ENCODE measurements at places on chromosomes 12 and 14.

GRCh38 chr12:32455607-32456071 is 56.3 kb downstream of the FGD4 start:
- no peak for DNase-seq

- no peak for DNase-seq
Measured at GRCh38 chr12:69211160-69211559, 28.2 kb upstream of the CPSF6 start.

DNA sequence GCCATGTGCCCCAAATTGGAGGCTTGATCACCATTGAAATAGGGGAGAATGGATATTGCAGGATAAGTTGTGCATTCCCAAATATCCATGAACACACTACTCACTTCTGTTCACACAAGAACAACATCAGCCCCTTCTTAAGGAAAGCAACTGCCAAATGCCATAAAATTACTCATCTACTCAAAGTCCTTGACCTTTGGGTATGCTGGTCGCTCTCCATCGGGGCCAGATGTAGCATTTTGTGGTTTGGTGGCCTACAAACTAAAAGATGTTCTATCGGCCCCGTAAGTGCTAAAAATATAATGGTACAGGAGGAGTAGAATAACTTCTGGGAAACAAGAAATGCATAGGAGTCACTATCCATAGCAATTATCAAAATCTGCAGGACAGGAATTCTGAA is 362.6 kb downstream of the AEBP2 start:
- no peak for DNase-seq

GRCh38 chr14:68819260-68819691 is 26.4 kb upstream of the ZFP36L1 start:
- peak; percentile 59 for DNase-seq

DNA sequence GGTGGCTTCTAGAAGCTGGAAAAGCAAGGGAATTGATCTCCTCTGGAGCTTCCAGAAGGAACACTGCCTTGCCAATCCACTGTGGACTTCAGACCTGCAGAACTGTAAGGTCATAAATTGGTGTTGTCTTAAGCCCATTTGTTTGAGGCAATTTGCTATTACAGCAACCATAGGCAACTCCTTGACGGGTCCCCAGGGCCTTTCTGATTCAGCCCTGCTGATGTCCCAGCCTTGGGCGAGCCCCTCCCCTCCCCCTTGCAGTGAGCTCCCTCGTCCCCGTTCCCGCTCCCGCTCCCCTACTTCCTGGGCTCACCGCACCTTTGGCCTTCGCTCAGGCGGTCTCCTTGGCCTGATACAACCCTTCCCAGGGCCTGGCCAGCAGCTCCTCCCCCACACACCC is 18.9 kb upstream of the DIO3 start:
- DNase-seq: no peak

DNA sequence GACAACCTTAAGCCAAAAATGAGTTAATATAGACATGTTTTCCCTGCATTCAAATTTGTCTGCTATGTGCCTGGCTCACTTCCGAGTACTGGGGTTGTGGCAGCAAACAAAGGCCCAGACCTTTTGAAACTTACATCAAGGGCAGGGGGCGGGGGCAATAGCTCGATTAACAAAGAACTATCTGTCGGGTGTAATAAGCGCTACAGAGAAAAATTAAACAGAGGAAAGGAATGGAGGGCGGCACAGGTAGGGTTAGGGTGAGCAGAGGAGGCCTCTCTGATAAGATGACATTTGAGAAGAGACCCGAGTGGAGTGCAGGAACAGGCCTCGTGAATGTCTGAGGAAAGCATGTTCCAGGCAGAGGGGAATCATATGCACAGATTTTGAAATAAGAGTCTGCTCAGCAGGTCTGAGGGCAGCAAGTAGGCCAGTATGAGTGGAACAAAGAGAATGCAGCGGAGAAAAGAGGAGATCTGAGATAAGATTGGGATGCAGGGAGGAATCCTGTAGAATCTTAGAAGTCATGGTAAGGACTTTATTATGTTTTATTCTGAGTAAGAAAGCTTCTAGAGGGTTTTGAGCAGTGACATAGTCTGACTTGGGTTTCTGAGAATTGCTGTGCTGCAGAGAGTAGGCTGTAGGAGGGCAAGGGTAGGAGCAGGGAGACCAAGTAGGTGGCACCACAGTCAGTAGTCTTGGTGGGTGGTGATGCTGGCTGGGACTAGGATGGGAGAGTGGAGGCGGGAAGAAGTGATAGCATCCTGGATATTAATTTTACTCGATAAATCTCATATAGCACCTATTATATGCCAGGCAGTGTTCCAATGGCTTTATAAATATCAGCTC is 52.6 kb downstream of the BICDL1 start:
- no peak for DNase-seq

- DNase-seq: no peak
Measured at GRCh38 chr12:115194857-115195256, 510.9 kb upstream of the TBX3 start.

DNA sequence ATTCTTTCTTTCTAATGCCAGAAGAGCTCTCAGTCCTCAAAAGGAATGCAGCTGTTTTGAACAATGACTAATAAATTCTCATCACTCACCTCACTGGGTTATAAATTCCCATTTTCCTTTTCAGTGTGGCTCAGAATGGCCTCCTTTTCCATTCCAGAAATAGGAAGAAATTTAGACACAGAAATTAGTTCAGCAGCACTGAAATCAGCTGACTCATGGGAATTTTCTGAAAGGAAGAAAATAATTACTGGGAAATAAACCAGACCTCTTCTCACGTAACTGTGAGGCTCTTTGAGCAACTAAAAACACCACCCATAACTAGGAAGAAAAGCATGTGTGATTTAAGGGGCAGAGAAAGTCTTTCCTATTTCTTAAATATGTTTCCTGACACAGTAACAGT is 23.8 kb downstream of the CD163 start:
- DNase-seq: no peak

- no peak for DNase-seq
Measured at GRCh38 chr14:71613168-71613567, 319.1 kb upstream of the RGS6 start.

GRCh38 chr14:74975059-74975810 is 19.8 kb upstream of the PGF start:
- DNase-seq: peak; percentile 97

GRCh38 chr12:39813776-39814175 is 194.2 kb upstream of the ABCD2 start:
- no peak for DNase-seq

DNA sequence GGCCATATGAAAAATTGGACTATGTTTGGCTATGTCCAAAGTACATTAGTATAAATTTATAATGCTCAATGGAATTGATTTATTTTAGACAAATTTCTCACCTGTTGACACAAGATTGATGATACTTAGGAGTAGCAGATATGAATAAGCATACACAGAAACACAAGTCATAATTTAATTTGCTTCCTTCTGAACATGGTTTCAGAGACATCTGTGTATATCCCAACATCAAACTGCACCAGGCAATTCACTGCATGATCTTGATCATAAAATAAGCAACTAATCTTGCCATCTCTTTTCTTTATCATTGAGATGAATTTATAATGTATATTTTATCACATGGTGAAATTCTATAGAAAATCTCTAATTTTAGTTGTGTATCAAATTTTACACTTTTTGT is 3.8 kb downstream of the CLECL1 start:
- no peak for DNase-seq

- DNase-seq: peak; percentile 20
Measured at GRCh38 chr14:100804138-100804537, 21.8 kb upstream of the MEG3 start.

DNA sequence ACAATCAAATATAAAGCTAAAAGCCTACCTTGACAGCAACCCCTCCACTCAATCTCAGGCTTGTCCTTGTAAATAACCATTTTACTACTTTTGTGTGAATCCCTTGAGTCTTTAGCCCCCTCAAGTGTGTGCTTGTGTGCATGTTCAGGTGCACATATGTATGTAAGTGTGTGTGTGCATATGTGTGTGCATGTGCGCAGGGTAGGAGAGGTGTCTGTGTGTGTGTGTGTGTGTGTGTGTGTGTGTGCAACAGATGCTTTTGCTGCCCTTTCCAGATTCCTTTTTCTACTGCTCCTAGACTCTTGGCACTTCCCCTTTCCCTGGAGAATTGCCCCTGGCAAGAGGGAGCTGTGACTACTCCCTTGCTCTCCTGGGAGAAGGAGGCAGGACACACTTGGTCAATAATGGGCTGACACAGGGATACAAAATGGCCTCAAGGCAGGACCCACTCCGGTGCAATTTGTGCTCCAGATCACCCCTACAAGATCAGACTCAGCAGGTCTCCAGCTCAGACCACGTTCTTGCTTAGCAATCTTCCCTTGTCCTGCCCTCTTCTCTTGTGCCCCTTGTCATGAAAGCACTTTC is 73.4 kb downstream of the IFNG start:
- DNase-seq: no peak

- DNase-seq: no peak
Measured at GRCh38 chr12:125105600-125105999, 40.4 kb downstream of the AACS start.

DNA sequence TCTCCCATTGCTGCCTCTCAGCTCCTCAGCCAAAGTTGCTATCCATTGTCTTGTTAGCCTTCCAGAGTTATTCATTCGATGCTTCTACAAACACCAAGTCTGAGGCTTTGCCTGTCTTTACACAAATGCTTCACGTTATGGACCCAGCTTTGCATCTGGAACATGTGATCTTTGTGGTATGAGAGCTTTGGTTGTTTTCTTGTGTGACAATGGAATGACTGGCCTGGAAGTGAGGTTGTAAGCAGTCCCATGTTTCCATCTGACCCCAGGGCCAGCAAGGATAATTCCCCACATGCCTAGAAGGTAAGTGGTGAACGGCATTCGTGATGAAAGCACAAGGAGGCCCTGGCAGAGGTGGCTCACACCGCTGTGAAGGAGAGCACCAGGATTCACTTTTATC is 866.7 kb upstream of the TMEM132C start:
- DNase-seq: no peak

DNA sequence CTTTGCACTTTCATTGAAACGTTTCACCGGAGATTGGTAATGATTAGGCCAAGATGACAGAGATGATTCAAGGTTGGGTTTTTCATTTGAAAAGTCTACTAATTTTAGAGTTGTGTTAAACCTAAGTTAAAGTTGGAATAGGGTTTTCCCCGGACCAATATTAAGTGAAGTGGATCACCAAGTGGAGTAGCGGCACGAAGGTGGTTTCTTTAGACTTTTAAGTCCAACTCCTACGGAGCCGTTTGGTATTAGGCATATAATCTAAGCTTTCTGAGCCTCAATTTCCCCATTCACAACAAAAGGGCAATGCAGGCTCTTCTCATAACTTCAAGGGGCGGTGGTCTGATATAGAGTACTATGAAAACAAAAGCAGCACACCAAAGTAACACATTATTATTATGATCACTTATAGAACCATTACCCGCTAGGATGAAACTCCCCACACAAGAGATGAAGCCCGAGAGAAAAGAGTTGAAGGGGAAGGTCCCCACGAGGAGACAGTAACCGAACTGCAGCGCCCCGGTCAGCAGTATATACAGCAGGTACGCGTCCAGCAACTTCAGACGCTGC is 413 bp downstream of the DAD1 start:
- no peak for DNase-seq

DNA sequence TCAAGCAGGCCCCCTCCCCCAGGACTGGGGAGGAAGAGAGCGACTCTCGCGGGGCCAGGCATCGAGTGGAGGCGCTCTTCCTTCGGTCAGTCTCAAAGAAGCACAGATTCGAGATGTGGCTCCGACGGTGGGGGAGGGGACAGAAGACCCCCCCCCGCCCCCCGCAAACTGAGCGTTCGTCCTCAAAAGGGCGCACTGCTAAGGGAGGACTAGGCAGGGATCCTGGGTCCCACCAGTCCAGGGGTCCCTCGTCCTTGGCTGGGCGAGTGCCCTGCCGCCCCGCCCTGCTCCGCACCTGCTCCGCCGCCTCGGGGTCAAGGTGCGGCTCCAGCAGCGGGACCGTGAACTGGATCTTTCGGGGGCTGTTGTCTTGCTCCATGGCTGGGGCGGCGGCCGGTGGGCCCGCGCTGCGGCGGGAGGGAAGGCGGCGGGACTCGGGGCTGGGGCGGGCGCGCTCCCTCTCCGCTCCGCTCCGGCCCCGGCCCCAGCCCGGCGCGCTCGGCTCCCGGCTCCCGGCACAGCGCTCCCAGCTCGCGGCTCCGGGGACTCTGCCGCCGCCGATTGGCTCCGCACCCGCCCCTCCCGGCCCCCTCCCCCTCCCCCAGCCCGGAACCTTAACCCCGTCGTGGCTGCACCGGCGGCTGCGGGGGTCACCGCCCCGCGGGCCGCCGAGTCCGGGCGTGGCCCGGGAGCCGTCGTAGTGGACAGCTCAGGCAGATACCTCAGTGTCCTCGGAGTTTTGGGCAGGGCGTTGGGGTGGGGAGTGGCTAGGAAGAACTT is at the start of gene PPP1R1A:
TSS of gene PPP1R1A (minus strand) at position 550 of the 780 bp plus-strand sequence. CDS start at position 379, 171 bp downstream.
- peak; percentile 55 for DNase-seq

- no peak for DNase-seq
Measured at GRCh38 chr12:54590978-54591591, 2.6 kb upstream of the PPP1R1A start.

- no peak for DNase-seq
Measured at GRCh38 chr12:122965321-122965751, 927 bp downstream of the ABCB9 start.

GRCh38 chr14:91835920-91836843 is 31.2 kb downstream of the TC2N start:
- peak; percentile 78 for DNase-seq

GRCh38 chr12:111408686-111409402 is 3.1 kb downstream of the SH2B3 start:
- DNase-seq: no peak

DNA sequence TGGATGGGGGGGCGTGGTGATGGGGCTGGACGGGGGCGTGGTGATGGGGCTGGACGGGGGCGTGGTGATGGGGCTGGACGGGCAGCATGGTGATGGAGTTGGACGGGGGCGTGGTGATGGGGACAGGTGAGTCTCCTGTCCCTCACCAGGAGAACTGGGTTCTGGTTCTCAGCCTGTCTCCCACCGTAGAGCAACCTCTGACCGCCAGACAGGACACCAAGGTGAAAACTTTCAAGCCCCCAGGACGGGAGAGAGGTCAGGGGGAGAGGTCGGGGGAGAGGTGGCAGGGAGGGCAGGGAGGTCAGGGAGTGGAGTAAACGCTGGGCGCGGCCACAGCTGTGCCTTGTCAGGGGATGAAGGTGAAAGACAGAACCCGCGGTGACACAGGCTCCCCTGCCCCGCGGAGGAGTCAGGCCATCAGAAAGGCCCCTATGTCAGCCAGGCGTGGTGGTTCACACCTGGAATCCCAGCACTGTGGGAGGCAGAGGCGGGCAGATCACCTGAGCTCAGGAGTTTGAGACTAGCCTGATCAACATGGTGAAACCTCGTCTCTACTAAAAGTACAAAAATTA is 84.6 kb downstream of the GALNT9 start:
- DNase-seq: no peak

GRCh38 chr12:92197815-92198214 is 52.2 kb upstream of the BTG1 start:
- no peak for DNase-seq

- no peak for DNase-seq
Measured at GRCh38 chr14:91327661-91328312, 83.3 kb upstream of the GPR68 start.

- DNase-seq: no peak
Measured at GRCh38 chr14:104009297-104009696, 67.0 kb upstream of the RD3L start.

Data from Right ventricle myocardium superior (tissue), 1 donor.